ENCODE measurements at places on chromosomes 1 and 21.

DNA sequence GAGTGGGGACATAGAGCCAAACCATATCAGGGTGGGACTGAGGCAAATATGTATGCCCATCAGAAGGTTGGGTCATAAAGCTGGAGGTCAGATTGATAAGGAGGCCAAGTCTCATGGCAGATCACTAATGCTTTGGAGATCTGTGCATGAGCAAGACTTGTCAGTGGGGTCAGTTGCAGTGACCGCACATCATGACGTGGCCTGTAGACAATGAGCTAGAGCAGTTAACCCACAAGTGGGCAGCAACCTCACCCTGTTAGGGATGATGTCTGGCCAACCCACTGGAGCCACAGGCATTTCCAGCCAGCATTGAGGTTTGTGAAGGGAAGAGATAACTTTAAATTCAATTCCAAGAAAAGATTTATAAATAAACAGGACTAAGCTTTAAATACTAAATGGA is 66.7 kb downstream of the XCL1 start:
- DNase-seq = no peak

GRCh38 chr1:118335331-118335732 is 150.3 kb upstream of the SPAG17 start:
- no peak for DNase-seq

DNA sequence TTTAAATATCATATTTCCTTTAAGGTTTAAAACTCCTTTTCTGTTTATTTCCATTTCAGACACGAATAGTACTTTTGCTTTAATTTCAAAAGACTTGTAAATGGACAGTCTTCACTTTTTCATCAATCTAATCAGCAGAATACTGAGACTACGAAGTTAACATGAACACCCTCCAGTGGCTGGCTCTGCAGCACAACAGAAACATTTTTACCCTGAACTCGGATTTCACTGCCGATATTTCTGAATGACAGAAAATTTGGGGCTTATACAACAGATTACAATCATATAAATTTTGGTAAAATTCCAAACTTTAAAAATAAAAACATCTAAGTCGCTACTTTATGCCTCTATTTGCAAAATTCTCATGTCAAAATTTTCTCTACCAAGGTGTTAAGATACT is 86.2 kb downstream of the AKT3 start:
- no peak for DNase-seq

DNA sequence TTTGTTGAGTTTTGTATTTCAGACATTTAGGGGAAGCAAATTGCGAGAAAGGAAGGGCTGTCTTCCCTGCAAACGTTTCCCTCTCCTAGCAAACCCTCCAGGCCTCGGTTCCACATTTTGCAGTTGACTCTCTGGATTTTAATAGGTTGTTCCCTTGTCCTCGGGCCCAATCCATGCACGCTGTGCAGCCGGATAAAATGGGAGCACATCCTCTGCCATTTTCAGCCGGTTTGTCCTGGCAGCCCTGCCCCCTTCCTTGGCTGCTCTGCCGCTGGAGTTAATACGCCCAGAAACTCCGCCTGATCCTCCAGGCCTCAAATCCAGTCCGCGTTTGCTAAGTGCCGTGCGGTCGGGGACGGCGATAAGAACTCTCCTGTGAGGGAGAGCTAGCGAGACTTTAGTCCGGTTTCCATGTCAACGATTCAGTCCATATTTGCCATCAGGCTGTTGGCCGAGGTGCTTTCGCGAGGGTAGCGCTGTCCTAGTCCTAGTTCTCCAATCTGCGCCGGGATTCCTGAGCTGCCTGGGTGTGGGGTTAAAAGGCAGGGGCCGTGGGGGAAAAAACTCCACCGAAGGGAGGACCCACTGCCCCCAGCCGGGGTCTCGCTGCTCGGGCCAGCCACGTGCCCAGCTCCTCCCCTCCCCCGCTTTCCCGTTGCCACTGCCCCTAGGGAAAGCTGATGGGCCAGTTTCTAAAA is 2.9 kb upstream of the ARID1A start:
- peak; percentile 94 for DNase-seq

DNA sequence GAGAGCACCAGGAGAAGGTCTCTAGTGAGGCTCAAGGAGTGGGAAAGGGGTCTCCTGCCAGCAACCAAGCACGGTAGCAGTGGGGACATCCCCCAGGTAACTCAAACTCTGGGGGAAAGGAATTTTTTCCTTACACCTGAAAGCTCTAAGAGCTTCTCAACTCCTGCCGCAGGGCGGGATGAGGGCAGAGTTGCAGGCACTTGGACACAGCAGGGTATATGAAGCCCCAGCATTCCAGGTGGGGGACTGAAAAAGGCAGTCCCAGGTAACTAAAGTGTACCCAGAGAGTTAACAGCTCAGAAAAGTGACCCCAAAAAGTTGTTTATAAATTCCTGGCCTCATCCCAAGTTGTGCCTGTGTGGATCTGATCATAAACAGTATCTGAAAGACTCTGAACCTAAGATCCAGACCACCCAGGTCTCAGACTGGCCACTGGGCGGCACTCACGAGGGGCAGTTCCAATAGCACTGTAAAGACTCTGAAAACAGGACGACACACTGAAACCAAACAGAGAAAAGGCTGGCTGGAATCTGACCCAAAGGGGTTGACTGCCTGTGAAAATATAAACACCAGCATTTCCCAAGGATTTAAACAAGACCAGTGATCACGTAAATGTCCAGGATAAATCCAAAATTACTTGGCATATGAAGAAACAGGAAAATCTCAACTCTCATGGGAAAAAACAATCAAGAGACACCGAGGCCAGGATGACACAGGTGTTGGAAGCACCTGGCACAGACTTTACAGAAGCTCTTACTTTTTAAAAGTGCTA is 47.5 kb downstream of the HSF2BP start:
- peak; percentile 67 for DNase-seq

DNA sequence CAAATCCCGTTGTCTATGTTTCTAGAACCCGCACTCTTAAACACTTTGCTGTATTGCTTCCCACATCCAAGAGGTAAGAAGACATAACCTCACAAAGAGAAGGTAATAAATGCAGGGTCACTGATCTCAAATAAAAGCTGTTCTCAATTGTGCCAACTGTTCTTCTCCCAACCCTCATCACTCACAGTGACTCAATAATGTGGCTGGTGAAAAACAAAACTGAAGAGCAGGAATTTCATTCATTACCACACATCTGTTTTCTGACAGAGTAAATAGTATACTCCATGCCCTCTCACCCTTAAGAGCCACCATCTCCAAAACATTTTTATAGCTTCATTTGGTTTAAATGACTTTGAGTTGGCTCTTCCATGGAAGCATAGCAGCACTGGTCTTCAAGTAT is 6.2 kb upstream of the ERICH3 start:
- DNase-seq = no peak

DNA sequence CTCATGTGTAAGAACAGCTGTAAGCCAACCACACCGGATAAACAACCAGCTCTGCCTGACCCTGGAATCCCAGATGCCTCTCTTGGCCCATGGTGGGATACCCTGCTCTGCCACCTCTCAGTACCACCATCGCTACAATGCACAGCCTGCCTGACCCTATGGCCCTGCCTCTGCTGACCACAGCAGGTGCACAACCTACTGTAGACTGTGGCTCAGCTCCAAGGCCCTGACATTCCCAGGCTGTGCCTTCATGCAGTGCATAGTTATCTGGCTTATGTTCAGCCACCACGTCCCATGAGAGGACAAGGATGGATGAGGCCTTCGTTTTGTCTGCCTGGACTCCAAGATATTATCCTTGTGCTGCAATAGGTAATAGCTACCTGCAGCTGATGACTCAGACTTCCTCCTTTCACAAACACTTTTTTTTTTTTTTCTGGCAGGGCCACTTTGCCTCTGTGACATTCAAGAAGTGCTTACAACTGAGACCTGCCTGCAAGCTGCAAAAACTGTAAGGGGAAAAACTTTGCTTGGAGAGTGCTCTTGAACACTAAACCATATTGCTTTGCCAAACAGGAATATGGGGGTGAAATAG is 177.7 kb downstream of the URB2 start:
- DNase-seq = no peak

DNA sequence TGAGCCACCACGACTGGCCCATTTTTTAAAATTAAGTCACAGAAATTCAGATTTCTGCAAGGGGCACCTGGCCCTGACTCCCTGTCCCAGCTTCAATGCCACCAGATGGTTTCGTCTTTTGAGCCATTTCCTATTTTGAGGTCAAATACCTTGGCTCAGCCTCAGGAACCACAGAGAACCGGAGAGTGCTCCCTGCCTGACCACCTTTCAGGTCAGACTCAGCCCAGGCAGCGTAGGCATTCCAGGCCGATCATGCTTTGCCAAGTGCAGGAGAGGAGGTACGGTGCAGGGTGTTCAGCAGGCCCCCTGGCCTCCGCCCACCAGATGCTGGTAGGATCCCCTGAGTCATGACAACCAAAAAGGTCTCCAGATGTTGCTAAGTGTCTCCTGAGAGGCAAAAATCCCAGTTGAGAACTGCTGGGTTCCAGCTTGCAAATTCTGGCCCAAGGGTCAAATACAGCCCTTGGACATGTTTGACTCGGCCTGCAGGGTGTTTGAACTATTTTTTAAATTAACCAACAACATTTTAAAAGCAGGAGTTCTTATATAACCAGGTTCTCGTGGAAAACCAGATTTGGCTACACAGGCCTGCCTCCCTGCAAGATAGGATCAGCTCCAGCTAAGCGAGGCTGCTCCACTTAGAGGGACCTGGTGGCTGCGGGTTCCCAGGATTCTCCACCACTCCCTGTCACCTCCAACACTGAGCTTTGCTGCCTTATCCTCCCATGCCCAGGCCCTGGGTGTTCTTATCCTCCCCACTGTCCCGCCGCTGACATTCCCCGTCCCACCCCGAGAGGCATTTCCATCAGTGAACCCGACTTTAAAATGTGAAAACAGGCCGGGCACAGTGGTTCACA is 61.9 kb upstream of the TARDBP start:
- DNase-seq = no peak

DNA sequence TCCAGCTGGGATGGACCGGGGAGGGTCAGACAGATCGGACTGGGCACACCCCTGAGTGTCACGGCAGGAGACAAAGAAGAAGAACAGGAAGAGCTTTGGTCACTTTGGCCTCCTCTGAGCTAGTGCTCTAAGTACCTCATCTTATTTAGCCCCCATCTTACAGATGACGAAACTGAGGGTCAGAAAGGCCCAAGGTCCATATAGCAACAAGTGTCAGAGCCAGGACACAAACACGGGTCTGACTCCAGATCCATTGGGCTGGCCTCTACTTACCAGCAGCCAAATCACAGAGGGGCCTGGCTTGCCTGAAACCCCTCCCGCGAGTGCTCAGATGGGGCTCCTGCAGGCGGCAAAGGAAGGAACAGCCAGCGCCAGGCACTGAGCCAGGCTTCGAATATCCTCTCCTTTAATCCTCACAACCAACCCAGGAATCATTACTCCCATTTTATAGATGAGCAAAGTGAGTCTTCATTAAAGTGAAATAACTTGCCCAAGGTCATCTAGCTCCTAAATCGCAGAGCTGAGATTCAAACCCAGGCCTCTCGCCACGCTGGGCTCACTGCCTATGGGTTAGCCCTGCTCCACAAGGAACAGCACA is 25.7 kb upstream of the SELENON start:
- DNase-seq = no peak

- DNase-seq = no peak
Observed at GRCh38 chr1:203985044-203985443, 87.9 kb upstream of the SOX13 start.

Data from NCI-H460 (cell line).